Ovary (tissue), 10 donors: ENCODE measurements at places on chromosomes 7 and 10. TPM values are rescaled to one million over a fixed set of nuclear protein-coding genes. Genes with fewer than 3 reads are reported as not detected.

The THAP5 gene
- total RNA-seq: 18.2 TPM

The HACD1 gene
- total RNA-seq: 7.2 TPM

The PNLIPRP2 gene
- total RNA-seq: not detected

DNA sequence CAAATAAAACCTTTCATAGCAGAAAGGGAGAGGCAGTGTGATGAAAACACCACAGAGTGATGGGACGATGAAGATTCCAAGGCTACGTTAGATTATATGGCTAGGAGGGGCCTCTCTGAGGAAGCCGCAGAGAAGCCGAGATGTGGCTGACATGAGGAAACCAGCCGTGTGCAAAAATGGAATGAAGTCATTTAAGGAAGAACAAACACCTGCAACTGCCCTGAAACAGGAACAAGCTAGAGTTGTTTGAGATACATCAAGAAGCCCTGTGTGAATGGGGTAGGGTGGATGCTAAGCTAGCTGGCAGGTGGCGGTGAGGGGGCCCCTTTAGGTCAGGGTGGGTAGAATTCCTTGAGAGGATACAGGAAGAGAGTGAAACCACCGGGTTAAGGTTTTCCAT, 129.5 kb downstream of the KLF6 start:
- no peak for DNase-seq

DNA sequence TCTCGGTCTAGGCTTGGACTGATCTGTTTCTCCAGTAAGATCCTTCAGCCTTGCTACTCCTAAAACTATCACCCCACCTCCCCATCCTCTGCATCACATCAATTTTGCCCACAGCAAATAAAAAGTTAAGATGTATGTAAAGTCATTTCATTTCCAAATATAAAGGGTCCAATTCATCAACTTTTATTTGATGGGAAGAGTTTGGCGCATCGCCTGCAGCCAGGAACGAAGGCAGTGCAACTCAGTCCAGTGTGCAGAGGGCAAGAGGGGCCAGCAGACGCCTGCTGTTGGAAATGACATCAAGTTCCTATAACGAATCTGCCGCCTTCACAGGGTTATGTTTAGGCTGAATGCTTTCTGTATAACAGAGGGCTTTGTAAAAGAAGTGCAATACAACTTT, 97.0 kb downstream of the SVIL start:
- DNase-seq: no peak

DNA sequence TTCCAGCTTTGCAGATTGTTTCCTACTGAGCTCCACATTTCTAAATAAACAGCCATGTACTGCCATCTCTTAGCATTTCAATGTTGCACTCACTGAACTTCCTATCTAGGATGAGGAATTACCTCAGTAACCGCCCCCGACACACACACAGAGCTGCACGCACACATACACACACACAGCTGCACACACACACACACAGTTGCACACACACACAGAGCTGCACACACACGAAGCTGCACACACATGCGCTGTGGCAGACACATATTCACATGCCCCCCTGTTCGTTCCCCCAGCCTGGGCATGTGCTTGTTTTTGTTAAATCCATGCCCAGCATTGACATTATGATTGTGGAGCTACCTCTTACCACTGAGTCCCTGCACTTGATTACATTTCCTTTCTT, 39.6 kb upstream of the CNPY1 start:
- no peak for DNase-seq

The RAPGEF5 gene
- 9.4 TPM for total RNA-seq

DNA sequence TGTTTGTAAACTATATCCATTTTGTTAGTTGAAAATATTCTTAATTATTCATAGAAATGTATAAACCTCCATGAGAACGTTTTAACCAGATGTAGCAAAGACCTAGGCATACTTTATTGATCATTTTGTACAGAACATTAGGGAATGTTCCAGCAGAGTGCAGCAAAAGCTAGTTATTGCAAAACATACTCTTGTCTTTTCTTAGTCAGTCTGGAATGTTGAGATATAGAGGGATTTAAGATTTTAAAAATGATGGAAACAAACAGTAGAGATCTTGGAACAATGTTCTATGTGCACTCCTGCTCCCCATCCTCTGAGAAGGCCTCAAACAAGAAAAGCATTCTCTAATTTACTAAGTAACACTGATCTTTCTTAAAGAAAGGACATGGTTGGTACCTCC, 292.1 kb downstream of the BBS9 start:
- no peak for DNase-seq

DNA sequence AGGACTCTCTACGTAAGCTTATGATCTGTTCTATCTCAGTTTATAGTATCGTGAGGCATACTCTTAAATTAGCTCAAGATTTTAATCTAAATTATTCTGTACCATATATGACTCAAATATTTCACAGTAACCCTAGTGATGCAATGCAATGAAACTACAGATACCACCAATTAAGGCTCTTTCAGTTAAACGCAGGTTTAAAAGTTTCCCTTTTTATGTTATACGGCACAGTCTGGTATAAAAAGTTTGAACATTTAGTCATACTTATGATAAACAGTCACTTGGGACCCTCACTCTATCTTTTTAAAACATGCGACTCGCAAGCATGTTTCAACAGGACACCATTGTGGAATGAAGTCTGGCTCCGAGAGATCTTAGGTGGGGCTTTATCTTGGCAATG, 107.2 kb downstream of the CDK6 start:
- no peak for DNase-seq

The RET gene
- 1.3 TPM for total RNA-seq

GRCh38 chr10:43287056-43288007, 20.5 kb upstream of the RASGEF1A start:
- no peak for DNase-seq
